ENCODE measurements at places on chromosomes 5 and 9.

DNA sequence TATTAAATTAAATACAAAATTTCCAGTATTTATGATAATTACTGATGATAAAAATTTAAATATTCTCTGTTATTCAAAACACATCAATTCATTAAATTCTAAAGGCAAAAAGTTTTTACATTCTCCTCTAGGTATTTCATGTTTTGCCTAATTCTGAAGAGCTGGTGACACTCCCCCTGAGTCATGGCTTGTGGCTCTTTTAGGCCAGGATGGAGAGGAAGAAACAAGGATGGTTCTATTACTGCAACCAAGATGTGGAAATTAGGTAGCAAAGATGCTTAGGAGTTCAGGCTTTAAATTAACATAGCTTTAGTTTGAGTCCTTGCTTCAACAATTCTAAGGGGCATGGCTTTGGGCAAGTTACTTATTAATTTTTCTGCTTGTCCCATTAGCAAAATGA is 1295.8 kb downstream of the EFNA5 start:
- no peak for DNase-seq

DNA sequence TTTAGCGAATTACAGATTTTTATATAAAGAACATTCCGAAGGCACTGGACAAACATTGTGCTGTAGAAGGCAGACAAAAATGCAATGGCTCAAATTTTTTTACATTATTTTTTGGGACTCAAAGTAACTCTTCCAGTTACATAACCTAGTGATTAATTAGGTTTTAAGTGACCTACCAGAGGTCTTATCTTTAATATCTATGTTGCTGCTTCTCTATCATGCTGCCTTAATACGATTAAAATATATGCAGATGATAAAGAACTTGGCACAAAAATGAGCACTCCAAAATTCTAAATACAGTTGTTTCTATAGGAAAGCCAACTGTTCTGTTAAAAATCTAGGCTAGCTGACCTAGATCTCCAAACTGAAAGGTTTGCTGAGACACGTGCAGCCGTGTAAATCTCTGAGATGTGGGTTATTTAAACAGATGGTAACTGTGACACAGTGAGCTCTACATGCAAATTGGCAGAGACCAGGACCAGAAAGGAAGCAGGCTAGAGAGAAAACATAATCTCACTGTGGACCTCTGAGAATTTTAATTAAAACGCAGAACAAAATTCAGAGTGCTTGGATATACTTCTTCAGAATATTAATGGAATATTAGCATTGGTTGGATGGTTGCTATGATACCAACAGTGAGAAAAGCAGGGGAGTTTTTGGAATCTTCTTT is 56.2 kb downstream of the CAMK4 start:
- DNase-seq: no peak

DNA sequence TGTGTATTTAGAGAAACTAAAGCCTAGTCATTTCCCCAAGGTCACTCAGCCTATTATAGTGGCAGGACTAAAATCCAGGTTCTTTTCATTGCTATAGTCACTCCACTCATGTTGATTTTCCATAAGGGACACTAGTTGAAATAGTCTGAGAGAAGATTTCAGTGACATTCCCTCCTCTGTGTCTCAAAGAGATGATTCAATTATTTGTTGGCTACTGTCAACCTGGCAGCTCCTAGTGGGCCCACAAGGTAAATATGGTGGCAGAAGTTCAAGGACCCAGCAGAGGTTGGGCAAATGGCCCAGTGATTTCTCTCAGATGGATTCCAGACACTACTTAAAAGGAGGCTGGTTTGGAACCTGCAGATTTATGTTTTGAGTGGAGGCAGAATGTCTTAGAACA is 48.1 kb downstream of the G3BP1 start:
- DNase-seq: no peak

- peak; percentile 66 for DNase-seq
These were observed 554.0 kb upstream of the ARRDC3 start for GRCh38 chr5:91937121-91937520.

GRCh38 chr9:108865037-108865436 is 3.0 kb downstream of the ACTL7A start:
- DNase-seq: no peak

DNA sequence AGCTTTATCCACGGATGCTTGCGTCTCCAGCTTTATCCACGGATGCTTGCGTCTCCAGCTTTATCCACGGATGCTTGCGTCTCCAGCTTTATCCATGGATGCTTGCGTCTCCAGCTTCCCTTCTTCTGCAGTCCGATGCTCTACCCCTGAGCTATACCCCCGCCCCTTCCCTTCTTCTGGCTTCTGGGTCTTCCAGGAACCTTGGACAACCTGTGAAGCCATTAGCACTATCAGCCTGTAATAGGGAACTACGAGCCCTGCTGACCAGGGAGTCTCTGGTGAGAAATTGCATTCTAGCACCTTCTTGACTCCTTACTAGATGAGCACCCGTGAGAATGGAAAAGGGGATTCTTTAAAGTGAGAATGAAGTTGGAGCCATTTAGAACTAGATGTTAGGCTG is 39.1 kb upstream of the SH3PXD2B start:
- DNase-seq: no peak

DNA sequence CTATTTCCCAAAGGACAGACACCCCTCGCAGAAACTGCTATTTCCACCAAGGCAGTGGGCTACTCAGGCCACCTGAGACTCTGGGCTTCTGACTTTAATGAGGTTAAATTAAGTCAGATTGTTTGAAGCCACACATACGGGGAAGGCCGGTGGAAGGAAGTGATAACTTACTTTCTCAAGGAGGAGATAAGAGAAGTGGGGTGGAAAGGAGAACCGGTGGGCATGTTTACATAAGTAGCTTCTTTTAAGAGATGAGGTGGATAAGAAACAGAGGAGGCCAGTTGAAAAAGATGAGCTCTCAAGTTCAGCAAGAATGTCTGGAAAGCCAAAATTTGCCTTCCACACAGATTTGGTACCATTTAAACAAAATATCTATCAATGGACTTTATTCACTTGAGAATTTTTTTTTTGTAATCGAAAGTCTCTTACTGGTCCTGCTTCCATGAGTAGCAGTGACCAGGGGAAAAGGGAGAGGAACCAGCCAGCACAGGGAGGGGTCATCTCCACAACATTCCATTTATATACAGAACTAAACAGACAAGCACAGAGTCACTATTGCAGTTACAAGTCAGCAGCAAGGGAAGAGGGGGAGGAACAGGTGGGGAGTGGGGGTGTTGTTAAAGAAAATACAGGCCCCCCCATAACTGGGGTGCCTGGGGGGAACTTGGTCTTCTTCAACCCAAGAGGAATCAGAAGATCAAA is 20.0 kb downstream of the CCDC125 start:
- no peak for DNase-seq

GRCh38 chr5:13552361-13552760 is 392.1 kb downstream of the DNAH5 start:
- DNase-seq: no peak

Data from amniotic epithelial cell (primary cell).